ENCODE measurements at places on chromosomes 4 and X.

- peak; percentile 55 for DNase-seq
These were observed 292.5 kb downstream of the CHIC1 start for GRCh38 chrX:73855546-73855945.

GRCh38 chr4:176546975-176547374, 227.2 kb downstream of the SPCS3 start:
- no peak for DNase-seq

GRCh38 chr4:172851534-172851933, 317.1 kb upstream of the GALNT7 start:
- no peak for DNase-seq

DNA sequence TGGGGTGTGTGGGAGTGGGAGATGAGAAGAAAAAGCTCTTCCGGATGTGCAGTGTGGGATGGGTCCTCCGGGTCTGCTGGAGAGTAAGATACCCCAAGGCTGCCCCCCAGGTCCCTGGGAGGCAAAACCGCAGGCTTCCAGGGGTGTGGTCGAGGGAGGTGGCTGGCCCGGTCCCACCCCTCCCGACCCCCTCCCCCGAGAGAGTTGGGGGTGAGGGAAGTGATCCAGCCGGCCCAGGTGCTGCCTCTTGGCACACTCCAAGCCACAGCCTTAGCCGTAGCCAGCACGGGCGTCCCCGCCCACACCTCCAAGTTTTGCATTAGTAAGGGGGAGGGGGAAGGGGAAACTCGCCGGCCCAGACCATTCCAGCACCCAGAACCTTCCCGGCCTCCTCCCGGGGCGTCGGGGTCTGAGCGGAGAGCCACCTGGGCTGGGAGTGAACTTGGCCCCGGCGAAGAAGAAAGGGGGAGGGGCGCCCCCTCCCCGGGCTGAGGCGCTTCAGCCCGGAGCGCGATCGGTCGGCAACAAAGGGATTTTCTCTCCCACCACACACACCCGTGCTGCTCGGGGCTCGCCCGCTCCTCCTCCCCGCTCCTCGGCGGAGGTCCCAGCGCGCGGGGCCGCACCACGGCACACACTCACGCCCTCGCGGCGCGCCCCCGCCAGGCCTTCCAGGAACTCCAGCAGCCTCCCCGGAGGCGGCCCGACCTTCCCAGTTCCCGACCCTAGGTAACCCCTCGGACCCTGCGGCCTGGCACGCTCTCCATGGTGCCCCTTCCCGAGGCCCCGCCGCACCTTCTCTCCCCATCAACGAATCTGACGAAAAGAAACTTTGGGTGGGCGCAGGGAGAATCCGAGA, 14.4 kb downstream of the BCOR start:
- no peak for DNase-seq

GRCh38 chrX:68874076-68874475, 45.3 kb downstream of the EFNB1 start:
- no peak for DNase-seq

DNA sequence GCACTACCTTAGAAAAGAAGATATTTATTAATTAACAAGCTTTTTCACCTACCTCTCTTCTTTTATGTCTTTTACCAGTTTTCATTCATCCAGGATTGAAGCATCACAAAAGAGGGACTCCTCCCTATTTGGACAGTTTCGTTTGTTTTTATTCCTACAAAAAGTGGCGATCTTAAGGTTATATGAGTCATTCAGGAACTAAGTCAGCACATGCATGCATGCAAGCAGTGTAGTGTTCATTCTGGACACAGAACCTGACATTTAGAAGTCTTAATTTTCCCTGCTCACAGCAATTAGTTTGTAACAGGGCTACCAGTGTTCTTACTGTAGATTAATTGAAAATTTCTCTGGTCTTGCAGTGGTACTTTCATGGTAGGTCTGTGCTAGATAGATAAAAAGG, 47.9 kb upstream of the QRFPR start:
- DNase-seq, result no peak

GRCh38 chrX:97374266-97374665, 490.6 kb downstream of the RPA4 start:
- no peak for DNase-seq

- peak; percentile 68 for DNase-seq
These were observed 59.5 kb upstream of the NEIL3 start for GRCh38 chr4:177250056-177250696.

DNA sequence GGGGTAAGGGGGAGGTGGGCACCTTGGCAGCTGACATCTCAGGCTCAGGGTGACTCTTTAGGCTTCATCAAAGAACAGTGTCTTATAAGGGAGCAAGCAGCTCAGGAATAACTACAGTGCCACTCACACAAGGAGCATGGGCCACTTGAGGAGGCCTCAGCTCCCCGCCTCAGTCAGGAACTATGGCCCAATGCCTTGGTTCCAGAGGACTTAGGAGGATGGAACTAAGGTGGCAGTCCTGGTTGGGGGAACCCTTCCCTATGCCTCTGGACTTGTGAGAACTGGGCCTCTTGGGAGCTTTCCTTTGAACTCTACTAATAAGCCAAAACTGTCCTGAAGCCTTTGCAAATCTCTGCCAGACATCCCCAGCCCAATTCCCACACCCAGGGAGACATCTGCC, 160.6 kb downstream of the EFNB1 start:
- no peak for DNase-seq

- no peak for DNase-seq
These were observed 14.0 kb downstream of the OCIAD1 start for GRCh38 chr4:48844843-48845242.

DNA sequence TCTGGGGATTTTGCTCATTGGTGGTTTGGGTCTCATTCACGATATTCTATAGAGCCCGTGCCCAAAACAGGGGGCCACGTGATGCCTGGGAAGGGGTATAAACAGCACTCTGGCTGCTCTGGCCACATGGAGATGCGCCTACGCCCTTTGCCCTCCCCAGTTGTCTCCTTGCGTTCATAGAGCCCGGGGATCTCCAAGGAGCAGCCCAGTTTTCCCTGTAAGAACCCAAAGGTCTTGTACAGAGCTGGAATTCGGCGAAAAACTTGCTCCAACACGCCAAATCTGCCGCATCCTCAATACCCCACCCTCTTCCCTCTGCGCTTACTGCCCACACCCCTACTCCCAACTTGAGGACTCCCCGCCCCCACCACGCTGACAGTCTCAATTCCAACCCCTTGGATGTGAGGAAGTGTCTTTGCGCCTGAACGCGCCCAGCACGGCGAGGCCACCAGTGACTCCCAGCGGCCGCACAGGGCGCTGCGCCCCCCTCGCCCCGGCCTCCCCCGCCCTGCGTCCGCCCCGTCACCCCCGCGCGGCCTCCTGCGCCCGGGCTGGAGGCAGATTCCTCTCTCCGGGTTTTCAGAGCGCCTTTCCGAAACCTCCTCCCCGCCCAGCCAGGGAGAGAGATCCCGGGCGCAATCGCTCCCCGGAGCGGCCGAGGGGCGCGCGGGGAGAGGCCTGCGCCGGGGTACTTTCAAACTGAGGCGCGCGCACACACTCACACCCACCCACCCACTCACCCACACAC, at the start of gene NHS:
Gene NHS (plus strand): TSS at position 582 of the 748 bp plus-strand sequence. CDS start 558 bp downstream, outside the sequence.
- no peak for DNase-seq

DNA sequence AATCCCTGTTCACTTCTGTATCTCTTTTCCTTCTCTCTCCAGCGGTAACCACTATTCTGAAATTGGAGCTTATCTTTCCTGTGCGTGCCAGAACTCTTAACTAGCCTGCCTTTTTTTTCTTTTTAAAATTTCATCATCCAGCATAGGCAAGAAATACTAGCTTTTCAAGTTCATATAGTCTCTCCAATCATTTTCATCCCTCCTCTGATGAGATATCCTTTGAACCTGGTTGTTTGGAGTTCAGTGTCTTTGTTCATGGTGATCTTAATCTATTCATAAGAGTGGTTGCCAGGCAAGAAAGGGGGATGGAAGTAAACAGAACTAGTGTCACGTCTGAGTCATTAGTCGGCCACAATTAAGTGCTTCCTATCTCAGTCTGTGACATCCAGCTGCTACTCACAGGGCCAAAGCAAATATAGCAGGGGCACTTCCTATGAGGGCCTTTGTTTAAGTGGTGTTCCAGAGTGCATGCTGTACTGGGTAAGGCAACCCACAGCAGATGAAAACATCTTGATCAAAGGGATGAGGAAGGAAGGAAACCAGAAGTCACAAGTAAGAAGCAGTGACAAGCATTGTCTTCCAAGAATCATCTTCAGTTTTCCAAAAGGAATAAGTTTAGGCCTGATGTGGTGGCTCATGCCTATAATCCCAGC, 56.4 kb upstream of the XIAP start:
- DNase-seq, result no peak

DNA sequence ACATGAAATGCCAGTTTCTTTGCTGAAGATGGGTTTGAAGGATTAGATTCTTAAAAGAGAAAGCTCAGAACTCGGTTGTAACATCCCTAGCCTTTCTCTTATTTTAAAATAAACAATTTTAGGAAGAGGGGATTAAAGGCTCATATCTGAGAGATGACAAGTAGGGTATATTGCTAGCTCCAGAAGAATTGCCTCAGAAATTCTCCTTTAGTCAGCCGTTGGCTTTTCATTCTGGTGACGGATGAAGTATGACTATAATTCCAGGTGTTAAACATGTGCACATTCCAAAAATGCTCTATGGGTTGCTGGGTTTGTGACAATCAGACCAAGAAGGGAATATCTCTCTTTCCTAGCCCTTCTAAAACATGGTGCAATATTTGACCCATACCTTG, 17.8 kb downstream of the DKK2 start:
- no peak for DNase-seq

- DNase-seq, result no peak
These were observed 25.5 kb upstream of the FAM9C start for GRCh38 chrX:13069771-13070416.

- DNase-seq, result no peak
These were observed 66.1 kb upstream of the WDR1 start for GRCh38 chr4:10182446-10183424.

DNA sequence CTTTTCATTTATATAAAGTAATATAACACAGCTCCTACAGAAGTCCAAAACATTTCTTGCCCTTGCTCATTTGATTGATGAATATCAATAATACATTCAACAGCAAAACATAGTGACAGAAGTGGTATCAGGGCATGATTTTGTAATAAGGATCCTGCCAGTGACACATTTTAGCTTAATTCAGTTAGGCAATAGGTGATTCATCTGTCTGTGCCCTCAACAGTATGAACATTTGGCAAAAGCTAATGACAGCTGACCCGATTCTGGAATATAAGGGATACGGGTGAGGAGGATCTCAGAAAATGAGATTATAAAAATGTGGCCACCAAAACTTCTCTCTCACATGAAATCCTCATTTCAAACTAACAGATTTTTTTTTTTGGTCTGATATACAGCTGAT, 294.0 kb downstream of the CAMK2D start:
- DNase-seq, result no peak

DNA sequence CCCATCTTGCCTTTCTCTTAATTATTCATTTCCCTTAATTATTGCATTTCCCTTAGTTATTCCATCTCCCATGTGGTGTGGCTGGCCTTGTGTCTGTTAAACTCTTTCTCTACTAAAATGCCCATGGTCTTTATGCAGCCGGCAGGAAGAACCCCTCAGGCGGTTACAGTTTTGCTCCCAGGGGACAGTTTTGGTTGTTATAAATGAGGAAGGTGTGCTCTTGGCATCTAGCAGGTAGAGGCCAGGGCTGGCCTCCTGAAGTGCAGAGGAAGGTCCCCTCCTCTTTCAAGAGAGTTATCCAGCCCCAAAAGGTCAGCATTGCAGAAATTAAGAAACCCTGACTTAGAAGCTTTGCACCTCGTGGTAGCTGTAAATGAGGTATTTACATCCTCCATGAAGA, 18.0 kb downstream of the TBL1X start:
- no peak for DNase-seq

DNA sequence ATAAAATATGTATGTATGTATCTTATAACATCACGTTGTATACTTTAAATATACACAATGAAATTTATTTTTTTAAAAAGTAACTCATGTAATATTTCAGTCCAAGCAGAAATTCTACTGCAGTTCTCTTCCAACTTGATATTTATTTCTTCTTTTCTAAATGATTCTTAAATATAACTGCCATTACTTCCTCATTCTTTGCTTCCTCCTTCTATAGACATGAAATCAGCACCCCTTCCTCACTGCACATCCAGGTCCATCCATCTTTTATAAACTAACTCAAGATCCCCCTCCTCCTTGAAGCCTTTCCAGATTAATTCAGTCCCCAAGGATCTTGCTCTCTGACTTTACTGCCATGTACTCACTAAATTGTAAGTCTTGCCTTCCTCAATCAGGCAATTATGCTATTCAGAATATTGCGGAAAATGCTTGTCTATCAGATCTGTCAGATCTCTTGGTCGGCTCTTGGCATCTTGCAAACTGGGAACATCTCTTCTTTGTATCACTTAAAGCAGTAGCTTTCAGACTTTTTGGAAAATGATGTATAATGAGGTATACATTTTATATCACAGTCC, 3.7 kb downstream of the GPRIN3 start:
- no peak for DNase-seq

- DNase-seq, result no peak
These were observed 16.5 kb upstream of the PDCL2 start for GRCh38 chr4:55608591-55608990.

DNA sequence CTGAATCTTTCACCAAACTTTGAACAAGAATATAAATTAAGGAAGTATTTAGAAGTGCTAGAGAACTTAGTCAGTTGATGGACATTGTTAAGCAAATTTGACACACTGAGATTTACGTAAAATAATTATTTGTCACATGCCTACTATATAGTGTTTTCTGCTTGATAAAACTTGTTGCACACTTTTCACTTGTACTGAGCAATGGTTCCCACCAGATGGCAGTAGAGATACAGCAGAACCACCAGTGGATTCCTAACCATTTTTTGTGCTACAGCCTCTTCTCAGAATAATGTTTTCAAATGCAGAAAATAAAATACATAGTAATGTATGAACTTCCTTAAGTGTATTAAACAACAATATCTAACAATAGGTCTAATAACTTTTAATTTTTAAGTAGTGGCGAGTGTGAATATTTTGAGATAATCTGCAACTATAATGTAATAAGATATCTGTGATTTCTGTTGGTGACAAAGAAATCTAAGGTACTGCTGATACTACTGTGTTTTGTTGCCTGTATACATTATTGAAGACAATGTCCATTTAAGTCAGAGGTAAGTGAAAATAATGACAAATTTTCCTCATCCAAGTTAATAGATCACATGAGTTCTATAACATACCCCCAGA, 81.2 kb downstream of the APOOL start:
- no peak for DNase-seq

DNA sequence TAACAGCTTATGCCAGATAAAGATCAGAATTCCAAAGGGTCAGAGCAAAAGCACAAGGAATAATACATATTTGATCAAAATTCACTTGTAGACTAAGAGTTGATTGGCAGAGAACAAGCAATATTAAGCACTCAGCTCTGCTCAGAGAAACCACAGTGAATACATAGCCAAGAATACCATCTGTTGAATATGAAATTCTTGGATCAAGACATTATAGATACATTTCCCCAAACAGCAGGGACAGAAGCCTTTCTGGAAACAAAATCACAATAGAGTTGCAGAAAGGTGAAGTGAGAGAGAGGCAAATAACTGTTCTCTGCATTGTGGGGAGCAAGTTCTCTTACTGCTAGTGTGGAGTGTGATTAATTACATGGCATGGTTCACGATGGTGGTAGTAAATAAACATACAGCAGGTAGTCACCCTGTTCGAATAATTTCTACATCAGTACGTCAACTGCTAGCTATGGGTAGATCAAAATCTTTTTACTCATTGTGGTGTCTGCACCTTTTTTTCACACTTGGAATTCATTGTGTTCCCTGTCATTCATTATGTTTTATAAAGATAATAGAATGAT, 366.7 kb downstream of the PCDH7 start:
- no peak for DNase-seq

GRCh38 chr4:93743022-93743421, 85.5 kb upstream of the ATOH1 start:
- DNase-seq, result no peak

Measured in activated CD4-positive, CD25-positive, alpha-beta regulatory T cell treated with anti-CD3 and anti-CD28 coated beads, Interleukin-2, amount 50 U/mL, for 72 hours (primary cell).